Articular chondrocyte of knee joint (primary cell): ENCODE measurements at places on chromosomes 2 and 18. TPM values are rescaled to one million over a fixed set of nuclear protein-coding genes. Genes with fewer than 3 reads are reported as not detected.

RAMP1 gene
- total RNA-seq, result 6.8 TPM in 2 replicates

SLC9A2 gene
- under 0.01 TPM in 1 of 2 replicates, not detected in the other for total RNA-seq

NRP2 gene
- 109 and 129 TPM in 2 replicates for total RNA-seq

SP5 gene
- total RNA-seq, result not detected in 2 replicates

DSG2 gene
- total RNA-seq, result 5.4 and 12.5 TPM in 2 replicates

AFG3L2 gene
- 44.3 and 51.7 TPM in 2 replicates for total RNA-seq

SH3RF3 gene
- total RNA-seq, result 8.2 and 10.8 TPM in 2 replicates

MDH1B gene
- 2.3 and 2.7 TPM in 2 replicates for total RNA-seq

SELENOI gene
- total RNA-seq, result 15.4 and 19.6 TPM in 2 replicates

LINC00305 gene
- not detected in 2 replicates for total RNA-seq

NBEAL1 gene
- 56.4 and 77.3 TPM in 2 replicates for total RNA-seq

TANK gene
- 97.7 and 100 TPM in 2 replicates for total RNA-seq

TMEM37 gene
- total RNA-seq, result 0.26 and 0.76 TPM in 2 replicates

RESP18 gene
- total RNA-seq, result not detected in 2 replicates

SRD5A2 gene
- total RNA-seq, result not detected in 2 replicates

C2orf76 gene
- total RNA-seq, result 11.5 and 18.9 TPM in 2 replicates

DSC1 gene
- total RNA-seq, result under 0.01 TPM in 1 of 2 replicates, not detected in the other

TEX44 gene
- total RNA-seq, result not detected in 2 replicates
